ENCODE measurements at places on chromosomes 1 and 21.

DNA sequence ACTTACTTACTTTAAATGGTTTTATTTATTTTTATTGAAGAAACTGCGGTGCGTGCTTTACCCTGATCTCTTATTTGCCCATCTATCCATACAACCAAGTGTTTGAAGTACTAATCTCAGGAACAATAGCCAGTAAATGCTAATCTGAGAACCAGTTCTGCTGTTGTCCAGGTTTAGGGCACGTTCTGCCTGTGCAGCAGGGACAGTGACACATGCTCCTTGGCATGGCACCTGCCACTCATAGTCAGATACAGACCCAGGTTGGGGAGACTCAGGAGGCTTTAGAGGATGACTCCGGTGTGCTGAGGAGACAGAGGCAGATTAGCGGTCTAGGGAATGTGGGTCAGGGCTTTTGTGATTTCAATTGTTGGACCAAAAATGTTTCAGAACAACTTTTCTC, 83.6 kb downstream of the NRIP1 start:
- no peak for DNase-seq

DNA sequence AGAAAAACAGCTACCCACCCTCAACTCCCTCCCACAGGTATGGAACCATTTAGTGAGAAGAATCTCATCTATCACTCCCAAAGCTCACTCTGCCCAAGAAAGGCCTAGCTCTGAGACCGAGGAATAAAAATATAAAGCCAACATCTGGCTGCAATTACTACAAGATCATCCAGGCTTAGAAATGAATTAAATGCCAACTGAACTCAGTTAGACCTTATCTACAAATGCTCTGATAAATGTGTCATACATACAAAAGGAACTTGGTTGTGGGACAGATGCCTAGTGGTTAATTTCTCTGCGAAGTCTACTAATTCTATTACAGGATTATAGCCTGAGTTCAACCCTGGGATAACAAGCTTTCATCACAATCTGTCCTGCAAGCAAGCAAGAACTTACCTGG, 6.7 kb downstream of the ADIPOR1 start:
- DNase-seq = no peak

DNA sequence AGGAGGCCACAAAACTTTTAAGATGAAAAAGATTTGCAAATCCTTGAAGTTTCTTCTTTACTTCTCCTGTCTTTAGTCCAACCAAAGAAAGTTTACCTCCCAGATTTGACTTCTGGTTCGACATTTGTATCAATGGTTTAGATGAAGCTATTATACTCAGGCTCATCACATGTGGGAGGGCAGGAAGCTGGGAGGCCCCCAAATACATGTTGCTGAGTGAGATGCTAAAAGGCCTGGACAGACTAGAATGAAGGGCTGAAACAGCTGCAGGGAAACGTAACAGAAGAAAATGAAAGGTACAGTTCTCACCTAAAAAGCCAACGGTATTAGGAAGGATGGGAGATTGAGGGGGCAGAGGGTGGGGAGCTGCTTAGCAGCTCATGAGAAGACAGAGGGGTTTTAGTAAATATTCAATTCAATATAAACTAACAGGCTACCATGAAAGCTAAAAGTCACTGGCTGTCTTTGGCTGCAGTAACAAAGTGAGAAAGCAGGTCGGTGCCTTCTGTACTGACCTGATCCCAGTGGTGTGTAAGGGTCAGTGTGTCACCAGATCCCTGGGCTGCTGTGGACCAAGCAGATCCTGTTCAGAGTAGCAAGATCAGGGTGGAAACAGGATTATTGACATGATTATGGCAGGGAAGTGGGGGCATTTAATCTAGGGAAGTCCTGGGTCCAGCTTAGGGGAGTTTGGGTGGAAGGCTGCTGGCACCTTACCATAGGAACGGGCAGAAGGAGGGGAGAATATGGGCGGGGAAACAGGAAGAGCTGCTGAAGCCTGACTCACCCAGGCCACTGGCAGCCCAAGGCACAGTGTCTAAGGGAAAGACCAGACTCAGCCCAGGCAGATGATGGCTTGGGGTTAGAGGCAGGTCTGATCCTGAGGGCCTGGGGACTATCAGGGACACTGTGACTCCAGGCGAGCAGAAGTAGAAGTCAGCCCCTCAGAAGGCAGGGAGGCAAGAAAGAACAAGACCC, 60.4 kb downstream of the KCNN3 start:
- no peak for DNase-seq

GRCh38 chr1:37662031-37662755, 27.5 kb upstream of the RSPO1 start:
- DNase-seq = no peak

- no peak for DNase-seq
Measured at GRCh38 chr1:104018922-104019674, 269.4 kb downstream of the AMY1C start.

GRCh38 chr1:46508757-46509156, 19.1 kb downstream of the DMBX1 start:
- no peak for DNase-seq

DNA sequence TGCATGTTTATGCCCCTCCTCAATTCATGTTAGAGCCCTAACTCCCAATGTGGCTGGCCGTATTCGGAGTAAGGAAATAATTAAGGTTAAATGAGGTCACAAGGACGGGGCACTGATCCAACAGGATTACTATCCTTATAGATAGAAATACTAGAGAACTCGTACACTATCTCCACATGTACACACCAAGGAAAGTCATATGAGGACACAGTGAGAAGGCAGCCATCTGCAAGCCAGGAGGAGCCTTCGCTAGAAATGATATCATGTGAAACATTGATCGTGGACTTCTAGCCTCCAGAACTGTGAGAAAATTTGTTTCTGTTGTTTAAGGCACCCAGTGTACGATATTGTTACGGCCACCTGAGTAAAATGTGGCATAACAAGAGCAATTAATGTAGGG, 79.7 kb downstream of the FAF1 start:
- no peak for DNase-seq

GRCh38 chr1:2073382-2074230, 23.4 kb downstream of the PRKCZ start:
- no peak for DNase-seq

DNA sequence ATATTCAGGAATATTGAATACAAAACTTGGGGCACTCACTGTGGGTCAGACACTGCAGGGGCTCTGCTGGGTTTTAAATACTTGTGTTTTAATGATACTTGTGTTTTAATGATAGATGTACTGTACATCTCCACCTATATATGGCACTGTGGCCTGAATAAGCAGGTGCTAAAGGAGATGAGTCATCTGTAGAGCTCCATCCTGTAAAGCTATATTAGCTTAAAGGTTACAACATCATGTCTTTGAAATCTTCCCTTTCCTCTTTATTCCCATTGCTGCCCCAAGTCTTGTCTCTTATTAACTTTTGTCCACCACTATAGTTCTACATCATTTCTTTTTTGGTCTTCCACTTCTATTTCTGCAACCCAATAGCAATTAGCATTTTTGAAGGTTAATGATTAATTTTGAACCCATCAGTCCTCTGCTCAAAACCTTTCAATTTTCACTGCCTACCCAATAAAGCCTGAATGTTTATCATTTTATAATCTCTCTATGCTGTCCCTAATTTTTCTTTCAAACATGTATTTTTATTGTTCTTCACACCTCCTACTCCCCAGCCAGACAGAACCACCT, 113.3 kb upstream of the PTGFR start:
- no peak for DNase-seq

GRCh38 chr21:34775793-34776192, 107.0 kb downstream of the CLIC6 start:
- no peak for DNase-seq

GRCh38 chr1:8704866-8705506, 112.5 kb downstream of the RERE start:
- DNase-seq = no peak

- DNase-seq = no peak
Measured at GRCh38 chr21:28334407-28334806, 658.3 kb downstream of the LTN1 start.

DNA sequence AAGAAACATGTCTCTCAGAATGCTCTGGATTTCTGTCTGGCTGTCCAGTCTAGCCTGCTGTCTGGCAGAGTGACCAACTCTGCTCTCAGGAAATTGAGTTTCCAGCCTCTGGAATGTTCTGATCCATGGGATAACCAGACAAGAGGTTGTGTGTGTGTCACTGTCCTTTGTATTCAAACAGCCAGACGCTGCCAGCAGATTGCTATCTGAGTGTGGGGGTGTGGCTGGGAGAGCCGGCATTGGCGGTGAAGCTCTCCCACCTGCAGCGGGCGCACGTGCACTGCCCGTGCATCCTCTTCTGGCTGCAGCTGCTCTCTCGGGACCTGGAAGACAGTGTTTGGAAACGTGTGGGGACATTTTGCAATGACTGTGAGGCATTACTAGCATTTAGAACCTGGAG, 26.1 kb downstream of the PKP1 start:
- DNase-seq = no peak

DNA sequence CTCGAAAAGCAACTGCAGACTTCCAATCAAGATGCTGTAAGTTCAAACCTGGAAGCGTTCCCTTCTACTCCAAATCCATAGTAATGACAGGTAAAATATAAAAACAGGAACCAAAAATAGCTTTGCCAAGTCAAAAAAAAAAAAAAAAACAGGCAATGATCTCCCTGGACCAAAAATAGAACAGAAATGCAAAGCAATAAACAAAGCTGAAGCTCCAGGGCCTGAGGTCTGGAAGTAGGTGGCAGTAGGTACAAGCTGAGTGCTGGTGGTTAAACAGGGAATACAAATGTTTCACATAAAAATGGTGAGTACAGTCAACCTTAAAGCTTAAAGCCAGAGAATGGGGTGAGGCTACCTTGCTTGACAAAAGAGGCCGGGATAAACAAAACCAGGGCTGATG, 610.8 kb downstream of the SMYD3 start:
- no peak for DNase-seq

GRCh38 chr1:219549215-219549614, 63.7 kb downstream of the ZC3H11B start:
- DNase-seq = no peak

- no peak for DNase-seq
Measured at GRCh38 chr1:181733486-181733885, 250.2 kb downstream of the CACNA1E start.

DNA sequence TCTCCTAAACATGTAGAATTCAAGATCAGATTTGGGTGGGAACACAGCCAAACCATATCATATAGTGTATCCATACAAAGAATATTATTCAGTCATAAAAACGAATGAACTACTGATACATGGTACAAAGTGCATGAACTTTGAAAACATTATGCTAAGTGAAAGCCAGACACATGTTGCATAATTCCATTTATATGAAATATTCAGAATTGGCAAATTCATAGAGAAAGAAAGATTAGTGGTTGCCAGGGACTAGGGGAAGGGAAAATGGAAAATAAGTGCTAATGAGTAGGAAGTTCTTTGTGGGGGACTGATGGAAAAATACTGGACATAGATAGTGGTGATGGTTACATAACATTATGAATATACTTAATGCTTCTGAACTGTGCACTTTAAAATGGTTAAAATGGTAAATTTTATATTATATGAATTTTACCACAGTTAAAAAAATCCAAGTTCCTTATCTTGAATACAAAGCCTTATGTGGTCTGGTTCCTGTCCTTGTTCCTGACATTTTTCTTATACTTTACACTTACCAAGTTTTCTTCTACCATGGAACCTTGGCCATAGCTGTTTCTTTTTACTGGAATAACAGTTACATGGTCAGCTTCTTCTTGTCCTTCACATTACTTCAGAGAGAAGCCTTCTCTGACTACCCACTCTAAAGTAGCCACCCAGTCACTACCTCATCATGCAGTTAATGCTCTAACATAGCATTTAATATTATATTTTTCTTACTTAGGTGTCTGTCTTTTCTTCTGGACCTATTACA, 64.0 kb downstream of the CCDC18 start:
- DNase-seq = no peak

GRCh38 chr1:214259353-214259977, 21.5 kb upstream of the SMYD2 start:
- no peak for DNase-seq

- no peak for DNase-seq
Measured at GRCh38 chr1:244830639-244831038, 4.8 kb upstream of the COX20 start.

- no peak for DNase-seq
Measured at GRCh38 chr21:45941717-45942546, 39.6 kb upstream of the COL6A1 start.

DNA sequence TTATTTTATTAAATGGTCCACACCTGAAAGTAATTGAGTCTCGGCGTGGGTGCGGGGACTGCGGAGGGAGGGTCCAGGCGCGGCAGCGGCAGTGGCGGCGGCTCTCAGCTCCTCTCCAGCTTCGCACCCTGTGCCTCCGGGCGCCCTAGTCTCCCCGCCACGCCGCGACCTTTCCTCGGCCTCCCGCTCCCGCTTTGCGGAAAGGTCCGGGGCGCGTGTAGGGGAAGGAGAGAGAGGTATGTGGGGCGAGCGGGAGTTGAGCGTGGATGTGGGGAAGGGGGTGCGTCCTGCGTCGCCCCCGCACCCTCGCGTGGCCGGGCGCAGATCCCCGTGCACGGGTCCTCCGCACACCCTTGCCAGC, 13.4 kb upstream of the ALX3 start:
- no peak for DNase-seq

- peak; percentile 4 for DNase-seq
Measured at GRCh38 chr1:234368320-234369032, 4.8 kb upstream of the COA6 start.

Measured in CD4-positive, alpha-beta T cell treated with Interleukin-1 beta for 1 hour (primary cell).